HTR-8/SVneo (cell line): ENCODE measurements at places on chromosomes 4 and X.

DNA sequence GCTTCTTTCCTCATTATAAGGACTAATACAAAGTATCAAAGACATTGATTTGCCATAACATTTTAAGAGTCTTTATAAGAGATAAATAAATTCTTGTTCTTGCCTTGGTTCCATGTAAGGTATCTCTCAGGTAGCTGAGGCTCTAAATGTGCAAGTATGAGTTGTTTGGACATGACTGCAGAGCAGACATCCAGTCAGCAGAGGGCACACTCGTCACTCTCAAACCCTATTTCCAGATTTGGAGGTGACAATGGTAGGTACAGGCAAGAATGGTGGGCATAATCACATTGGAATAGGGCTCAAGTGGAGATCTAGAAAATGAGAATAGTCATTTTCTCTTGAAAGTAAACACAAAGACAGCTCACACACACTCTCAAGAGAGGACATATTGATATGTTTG lies 133.3 kb upstream of the ZIC3 start:
- DNase-seq = no peak

DNA sequence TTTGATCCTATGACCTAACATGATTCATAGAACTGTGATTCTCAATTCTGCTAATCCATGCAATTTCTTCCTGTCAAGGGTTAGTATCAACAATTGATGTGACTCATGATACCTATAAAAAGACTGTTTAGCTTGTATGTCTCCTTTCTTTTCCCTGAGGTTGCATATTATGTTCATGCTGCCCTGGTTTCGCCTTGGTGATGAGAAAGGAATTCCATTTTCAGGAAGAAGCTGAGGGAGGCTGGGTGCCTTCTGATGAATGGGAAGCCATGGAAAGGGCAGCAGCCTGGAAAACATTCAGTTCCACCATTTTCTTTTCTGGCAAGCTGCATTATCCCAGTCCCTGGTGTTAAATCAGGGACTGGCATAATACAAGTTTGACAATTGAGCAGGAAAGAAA lies 976.5 kb downstream of the RPA4 start:
- DNase-seq = no peak

DNA sequence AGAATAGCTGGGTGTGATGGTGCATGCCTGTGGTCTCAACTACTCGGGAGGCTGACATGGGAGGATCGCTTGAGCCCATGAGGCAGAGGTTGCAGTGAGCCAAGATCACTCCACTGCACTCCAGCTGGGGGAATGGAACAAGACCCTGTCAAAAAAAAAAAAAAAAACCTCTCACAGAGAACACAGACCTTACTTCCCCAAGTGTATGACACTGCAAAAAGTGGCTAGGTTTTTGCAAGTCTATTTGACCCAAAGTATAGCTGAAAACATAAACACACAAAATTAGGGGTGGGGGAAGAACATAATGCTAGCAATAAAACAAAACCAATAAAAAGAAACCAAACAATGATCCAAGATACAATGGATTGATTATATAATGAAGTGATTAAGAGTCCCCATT lies 6.7 kb downstream of the LAMP2 start:
- DNase-seq = no peak

GRCh38 chr4:70741867-70742658 lies 20.3 kb downstream of the RUFY3 start:
- no peak for DNase-seq

DNA sequence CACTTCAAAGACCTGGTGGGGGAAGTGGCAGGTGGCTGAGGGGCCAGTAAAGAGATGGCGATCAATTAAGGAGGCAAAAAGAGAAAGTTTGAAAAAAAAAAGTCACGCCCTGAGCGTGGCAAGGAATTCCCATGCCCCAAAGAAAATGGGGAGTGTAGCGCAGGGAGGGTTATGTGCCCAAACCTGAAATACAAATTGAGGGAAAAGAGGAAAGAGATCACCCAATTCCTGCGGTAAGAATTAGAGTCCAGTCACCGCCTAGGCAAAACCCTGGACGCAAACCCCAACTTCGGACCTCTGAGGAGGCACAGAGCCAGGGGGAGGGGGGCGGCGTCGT lies 595 bp downstream of the ENOX2 start:
- DNase-seq = no peak

DNA sequence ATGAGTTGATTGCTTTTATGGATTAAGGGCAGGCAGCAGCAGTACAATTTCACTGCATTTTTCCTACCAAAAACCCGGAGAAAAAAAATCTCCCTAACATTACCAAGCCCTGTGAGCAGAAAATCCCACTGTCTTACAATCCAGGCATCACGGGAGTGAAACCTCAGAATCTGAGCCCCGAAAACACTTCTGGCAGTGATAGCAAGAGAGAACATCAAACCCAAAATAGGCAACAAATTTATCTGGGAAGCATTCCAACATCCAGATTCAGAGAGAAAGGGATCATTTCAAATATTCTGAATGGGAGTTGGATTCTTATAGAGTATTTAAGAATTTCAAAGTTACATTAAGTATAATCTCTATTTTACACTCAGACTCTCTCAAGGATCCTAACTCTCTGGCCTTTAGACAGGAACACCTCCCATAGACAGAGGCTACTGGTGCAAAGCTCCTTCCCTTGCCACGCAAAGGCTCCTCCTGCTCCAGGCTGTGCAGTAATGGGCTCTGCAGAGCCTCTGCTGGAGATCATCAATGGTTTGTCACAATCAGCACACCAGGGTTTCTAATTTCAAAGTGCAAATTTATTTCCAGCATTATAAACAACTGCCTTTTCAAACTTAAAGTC lies 256.9 kb downstream of the PARM1 start:
- no peak for DNase-seq

DNA sequence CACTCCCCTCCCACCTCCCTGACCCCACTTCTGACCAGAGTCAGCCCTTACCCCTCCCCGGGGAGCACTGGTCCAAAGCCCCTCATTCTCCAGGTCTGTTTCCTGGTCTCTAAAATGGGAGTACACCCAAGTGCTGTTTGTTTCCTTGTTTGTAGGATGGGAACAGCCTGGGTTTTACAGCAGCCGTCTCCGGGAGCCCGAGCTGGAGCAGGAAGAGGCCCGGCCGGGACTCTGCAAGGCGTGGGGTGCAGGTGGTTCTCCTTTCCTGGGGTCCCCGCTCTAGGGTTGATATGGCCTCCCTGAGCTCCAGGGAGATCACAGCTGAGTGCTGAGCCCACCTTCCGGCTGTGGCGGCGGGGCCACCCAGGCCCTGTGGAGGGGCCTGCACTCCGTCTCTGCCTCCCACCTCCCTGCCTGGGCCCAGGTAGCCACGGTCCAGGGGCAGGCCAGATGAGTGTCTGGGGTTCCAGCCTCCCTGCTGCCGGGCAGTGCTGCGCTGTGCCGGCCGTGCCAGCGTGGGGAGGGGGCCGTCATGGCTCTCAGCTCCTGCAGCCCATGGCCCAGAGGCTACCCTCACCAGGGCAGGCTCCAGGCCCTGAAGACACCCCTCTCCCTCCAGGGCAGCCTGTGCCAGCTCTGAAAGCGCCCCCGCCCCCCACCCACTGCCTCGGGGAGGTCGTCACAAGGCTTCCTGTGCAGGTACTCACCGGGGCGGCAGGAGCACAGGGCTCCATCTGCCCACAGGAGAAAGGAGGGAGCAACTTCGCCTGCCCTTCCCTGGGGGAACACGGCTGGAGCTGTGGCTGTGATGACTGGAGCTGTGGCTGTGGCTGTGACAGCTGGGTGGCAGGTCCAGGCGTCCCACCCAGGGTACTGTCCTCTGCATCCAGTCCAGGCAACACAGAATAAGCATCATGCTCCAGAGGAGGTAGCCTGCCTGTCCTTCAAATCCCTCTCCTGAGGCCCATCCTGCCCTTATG lies 98.8 kb downstream of the ADRA2C start:
- no peak for DNase-seq

- no peak for DNase-seq
Observed at GRCh38 chrX:123899701-123900100, 39.8 kb downstream of the XIAP start.

- peak; percentile 17 for DNase-seq
Observed at GRCh38 chr4:121307445-121308327, 73.1 kb downstream of the QRFPR start.

- no peak for DNase-seq
Observed at GRCh38 chr4:183540410-183541009, 35.7 kb downstream of the ING2 start.

- no peak for DNase-seq
Observed at GRCh38 chr4:82777857-82778525, 20.6 kb downstream of the SCD5 start.

DNA sequence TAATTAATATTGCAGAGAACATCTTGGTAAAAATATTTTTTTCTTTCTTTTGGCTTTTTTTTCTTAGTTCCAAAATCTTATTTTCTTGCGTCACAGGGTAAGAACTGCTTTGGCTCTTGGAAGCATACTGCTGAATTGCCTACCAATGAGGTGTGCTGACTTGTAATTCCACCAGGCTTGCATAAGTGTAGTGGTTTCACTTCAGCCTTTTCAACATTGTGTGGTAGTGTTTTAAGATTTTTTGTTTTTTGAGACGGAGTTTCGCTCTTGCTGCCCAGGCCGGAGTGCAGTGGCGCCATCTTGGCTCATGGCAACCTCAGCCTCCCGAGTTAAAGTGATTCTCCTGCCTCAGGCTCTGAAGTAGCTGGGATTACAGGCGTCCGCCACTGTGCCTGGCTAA lies 42.4 kb downstream of the N4BP2 start:
- DNase-seq = no peak

DNA sequence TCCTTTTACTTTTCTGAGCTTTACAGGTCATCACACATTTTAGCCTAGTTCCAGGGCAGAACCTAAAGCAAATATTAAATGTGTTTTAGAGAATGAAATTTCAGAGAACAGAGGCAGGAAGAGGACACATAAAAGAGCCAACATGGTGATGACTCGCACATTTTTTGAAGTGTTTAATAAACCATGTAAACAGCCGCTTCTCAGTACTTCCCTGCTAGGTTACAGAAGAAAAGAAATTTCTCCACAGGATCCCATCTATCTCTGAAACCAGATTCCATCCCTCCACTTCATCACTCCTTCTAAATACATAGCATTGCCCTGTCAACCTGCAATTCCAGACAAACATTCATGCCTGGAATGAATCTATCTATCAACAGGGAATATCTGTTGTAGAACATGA lies 949.5 kb upstream of the PCDH7 start:
- DNase-seq = no peak

DNA sequence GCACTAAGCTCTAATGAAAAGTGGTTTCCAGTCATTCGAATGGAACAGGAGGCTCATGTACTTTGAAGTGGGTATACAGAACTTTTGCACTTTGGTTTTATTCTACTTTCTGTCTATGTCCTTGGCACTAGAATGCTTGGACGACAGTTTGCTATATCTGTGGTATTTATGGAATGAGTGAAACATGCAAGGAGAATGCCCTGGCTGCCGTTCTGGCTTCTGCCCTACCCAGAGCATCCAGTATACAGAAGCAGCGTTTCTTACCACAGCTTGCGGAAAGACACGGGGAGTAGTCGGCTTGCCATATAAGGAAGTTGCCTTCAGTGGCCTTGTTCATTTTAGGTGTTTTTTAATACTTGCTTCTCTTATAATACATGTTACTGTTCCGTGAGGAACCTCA lies 98.0 kb downstream of the TBL1X start:
- DNase-seq = peak; percentile 14

- DNase-seq = no peak
Observed at GRCh38 chr4:185205697-185206342, 2.0 kb upstream of the CFAP97 start.

GRCh38 chr4:16521156-16521915 lies 295.1 kb upstream of the TAPT1 start:
- DNase-seq = no peak

DNA sequence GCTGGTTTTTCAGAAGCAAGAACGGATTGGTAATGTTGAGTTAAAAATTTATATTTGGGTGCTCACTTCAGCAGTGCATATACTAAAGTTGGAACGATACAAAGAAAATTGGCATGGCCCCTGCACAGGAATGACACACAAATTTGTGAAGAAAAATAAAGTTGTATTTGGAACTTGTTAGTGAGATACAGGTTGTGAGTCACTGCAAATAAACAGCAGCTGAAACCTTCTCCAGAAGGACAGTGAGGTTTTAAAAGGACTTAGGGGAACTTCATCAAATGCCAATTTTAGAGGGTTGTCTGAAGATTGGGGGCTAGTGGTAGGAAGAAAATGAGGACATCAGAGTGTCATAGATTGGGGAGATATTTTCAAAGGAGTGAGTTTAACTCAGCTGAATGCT lies 79.7 kb upstream of the ELOVL6 start:
- no peak for DNase-seq

DNA sequence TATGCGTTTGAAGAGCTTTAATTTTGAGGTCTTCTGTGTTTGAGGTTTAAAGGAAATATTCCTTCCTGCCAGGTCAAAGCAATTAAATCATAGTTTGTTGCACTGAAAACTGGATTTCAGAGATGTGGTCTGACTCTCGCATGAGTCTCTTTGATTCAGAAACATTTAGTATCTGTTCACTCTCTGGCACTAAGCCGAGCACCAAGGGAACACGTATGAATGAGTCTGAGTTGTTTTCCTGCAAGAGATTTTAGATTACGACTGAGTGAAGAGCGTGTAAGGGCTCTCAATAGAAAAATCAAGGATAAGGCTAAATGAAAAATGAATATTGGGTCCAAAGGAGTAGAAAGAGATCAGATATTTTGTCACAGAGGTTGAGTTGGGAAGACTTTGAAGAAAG lies 875.4 kb upstream of the PRKX start:
- no peak for DNase-seq

DNA sequence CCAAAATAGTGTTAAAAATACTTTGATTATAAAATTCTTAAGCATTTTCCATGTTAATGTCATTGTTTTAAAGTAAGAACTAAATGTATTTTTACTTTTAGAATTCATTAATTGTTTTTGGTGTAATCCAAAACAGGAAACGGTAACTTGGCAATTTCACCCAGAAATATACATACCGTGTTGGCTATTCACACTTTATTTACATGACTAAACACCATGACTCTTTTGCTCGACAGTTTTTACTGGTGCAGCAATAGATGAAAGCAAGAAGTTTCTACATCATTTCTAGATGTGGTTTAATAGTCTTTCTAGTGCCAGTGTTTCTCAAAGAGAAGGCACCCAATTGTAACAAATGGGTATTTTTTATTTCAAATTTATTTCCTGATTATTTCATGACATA lies 25.6 kb upstream of the MAGEA1 start:
- no peak for DNase-seq

- DNase-seq = no peak
Observed at GRCh38 chr4:38123555-38123954, 163.4 kb downstream of the PTTG2 start.

DNA sequence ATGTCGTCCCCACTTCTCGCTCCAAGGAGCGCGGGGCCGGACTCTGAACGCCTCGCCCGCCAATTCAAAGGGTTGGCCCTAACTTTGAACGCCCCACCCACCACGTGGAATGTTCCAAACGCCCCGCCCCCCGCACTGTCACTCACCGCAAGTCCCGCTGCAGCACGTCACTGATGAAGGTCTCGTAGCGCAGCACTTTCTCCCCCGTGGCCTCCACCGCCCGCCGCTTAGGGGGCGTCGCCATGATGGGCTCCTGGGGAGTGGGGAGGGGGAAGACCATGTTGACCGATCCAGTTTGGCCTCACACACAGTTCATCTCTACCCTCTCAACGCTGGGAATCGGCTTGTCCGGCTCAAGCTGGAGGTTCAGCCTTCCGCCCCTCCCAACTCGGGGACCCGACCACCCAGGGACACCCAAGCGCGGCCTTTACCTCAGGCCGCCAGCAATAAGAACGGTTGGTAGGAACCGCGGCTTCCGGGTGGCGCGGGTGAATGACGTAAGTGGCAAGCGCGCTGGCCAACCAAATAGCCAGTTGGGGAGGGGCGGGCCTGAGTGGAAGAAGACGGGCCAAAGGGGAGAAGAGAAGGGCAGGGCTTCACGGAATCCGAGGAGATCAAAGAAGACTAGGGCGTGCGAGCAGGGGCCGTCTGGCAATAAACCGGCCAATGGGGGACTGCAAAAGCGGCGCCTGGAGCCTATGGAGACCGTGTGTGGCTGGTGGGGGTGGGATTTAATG lies at the start of gene UXT:
UXT (minus strand) TSS at position 497 of the 737 bp plus-strand sequence; CDS start at position 244, 253 bp downstream.
- peak; percentile 73 for DNase-seq
